ENCODE measurements at places on chromosomes 16 and 17.

GRCh38 chr17:73139296-73139695, 25.5 kb upstream of the SSTR2 start:
- no peak for DNase-seq

- DNase-seq = no peak
Measured at GRCh38 chr17:61053469-61053868, 346.2 kb upstream of the TBX2 start.

DNA sequence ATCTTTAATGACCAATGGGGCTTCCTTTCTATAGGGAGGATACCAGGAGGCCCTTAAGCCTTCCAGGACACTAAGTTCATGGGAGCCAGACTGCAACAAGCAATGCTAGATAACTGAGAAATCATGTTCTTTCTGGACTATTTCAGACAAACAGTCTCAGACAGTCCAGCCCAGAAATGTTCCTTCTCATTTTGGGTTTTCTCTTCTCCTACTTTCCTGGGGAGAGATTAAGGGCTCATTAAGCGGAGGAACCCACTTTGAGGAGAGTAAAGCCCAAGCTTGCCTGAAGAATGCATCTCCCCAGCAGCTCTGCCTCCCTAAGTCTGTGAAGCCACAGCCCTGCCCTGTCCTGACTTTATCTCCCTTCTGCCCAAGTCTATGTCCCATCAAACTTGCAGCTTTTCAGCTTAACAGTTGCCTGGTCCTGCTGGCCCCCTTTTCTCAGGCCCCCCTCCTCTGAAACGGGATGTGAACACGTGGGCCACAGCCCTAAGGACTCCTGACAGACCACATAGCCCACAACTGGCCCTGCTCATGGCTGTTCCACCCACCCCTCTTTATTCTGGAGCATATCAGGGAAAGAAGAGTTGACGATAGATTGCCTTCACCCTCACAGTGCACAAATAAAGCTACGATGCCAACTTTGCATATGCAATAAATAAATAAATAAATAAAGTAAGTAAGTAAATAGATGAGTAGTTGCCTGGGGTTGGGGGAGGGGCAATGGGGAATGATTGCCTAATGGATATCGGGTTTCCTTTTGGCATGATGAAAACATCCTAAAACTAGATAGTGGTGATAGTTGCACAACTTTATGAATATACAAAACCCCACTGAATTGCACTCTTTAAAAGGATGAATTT, 111.0 kb downstream of the N4BP1 start:
- peak; percentile 83 for DNase-seq

- DNase-seq = no peak
Measured at GRCh38 chr17:77685881-77686486, 272.5 kb upstream of the TNRC6C start.

Data from AG10803 (cell line).